ENCODE measurements at places on chromosomes 4 and X. TPM values are rescaled to one million over a fixed set of nuclear protein-coding genes. Genes with fewer than 3 reads are reported as not detected.
A peak's percentile ranks its signal among the peaks of the same experiment; 100 is the strongest.

DNA sequence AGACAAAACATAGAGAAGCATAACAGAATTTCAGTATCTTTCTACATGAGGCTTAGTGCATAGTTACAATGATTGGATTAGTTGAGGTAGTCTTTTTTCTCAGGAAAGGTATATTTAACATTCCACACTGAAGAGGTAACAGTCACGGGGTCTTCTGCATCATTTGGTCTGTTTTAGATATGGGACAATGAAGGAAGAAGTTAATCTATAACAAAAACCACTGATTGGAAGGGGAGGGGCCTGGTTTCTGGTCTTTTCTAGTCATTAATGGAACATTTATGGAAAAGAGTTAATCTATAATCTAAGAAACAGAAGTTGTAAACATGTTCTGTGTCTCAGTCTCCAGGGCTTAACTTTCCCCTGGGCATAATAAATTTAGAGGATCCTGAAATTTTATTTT lies 37.3 kb upstream of the HPSE start:
- no peaks in the 10 kb centered on the region for H3K36me3 ChIP-seq
- DNase-seq: no peak
- no peak overlapping the region for H3K27ac ChIP-seq
- H3K4me1 ChIP-seq: peaks cover 9% of the 10 kb centered on the region

GPR143 gene
- not detected for total RNA-seq

BEX1 gene
- not detected for total RNA-seq

UTP3 gene
- total RNA-seq: 52.8 TPM

- peak within 1 kb of the TSS; percentile 79 for H3K27ac ChIP-seq
- peaks cover 5% of the 10 kb centered on the region for H3K27me3 ChIP-seq
- DNase-seq: peak; percentile 39
- peaks cover 11% of the 10 kb centered on the region for H3K36me3 ChIP-seq
- peak within 1 kb of the TSS; percentile 77 for H3K4me3 ChIP-seq
- H3K4me1 ChIP-seq: peaks cover 37% of the 10 kb centered on the region
These were observed at the start of gene CRLF2 for GRCh38 chrX:1212532-1212931. CRLF2 (minus strand) TSS chrX:1212649; CDS start chrX:1212634, 15 bp downstream.

SOX3 gene
- not detected for total RNA-seq

DNA sequence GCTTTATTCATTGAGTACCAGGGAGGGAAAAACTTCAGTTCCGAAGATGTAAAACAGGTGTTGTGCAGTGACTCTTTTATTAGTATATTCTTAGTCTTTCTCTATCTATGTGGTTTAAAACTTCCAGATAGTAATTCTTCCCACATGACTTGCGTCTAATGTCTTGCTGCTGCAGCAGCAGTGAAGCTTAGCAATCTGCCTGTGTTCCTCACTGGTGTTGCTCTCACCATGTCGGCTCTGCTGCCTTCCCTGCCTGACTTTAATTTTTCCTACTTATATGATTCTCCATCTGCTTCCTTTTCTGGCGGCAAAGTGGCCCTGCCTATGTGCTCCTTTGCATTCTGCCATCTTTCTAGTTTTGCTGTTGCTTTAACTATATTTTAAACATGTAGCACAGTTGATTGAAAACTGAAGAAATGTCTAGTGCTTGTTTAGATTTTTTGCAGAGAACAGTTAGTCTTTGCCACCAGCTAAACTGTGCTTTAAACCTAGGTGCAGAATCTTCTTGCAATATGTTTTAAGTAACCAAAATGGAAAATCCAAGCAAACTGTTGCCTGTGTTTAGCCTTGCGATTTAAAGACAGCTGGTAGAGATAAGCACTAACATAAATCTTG lies 1934.2 kb upstream of the IGFBP7 start:
- no peaks in the 10 kb centered on the region for H3K4me1 ChIP-seq
- DNase-seq: no peak
- no peak overlapping the region for H3K4me3 ChIP-seq
- H3K27me3 ChIP-seq: no peaks in the 10 kb centered on the region
- H3K36me3 ChIP-seq: no peaks in the 10 kb centered on the region

DNA sequence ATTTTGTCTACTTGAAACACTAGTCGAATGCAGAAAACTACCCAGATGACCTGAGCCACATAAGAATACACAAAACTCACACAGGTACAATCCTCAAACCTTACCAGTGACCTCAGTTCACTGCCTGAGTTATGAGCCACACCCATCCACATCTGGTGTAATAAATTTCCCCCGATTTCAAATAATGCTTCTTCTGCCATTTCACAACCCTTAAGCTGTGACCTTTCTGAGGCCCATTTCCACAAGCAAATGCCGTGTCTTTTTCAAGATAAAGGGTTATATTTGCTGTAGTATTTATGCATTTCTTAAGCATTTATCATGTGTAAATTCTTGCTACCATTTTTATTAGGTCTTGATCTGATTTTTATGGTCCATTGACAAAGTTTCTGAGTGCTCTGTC lies 1.8 kb upstream of the ARHGEF38 start:
- no peak overlapping the region for H3K4me3 ChIP-seq
- H3K36me3 ChIP-seq: no peaks in the 10 kb centered on the region
- no peak overlapping the region for H3K27ac ChIP-seq
- H3K4me1 ChIP-seq: no peaks in the 10 kb centered on the region

CENPE gene
- total RNA-seq: 22.6 TPM

DNA sequence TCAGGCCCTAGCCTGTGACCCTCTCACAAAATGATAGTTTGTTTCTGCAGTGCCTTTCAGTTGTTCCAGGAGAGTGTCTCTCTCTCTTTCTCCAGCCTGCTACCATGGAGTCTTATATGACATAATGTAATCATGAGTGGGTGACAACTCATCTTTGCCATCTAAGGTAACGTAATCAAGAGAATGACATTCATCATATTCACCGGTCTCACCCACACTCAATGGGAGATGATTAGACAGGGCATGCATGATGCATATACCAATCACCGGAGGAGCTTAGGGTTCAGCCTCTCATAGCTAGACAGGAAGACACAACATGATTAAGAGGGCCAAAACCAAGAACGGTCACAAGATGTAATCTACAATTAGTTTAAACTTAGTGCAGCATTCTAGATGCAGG lies 97.1 kb upstream of the FAM9B start:
- H3K4me1 ChIP-seq: peaks cover 5% of the 10 kb centered on the region
- no peaks in the 10 kb centered on the region for H3K27me3 ChIP-seq
- no peak for DNase-seq
- H3K4me3 ChIP-seq: no peak overlapping the region

- peaks cover 4% of the 10 kb centered on the region for H3K27me3 ChIP-seq
- H3K36me3 ChIP-seq: no peaks in the 10 kb centered on the region
- DNase-seq: no peak
- no peak overlapping the region for H3K27ac ChIP-seq
These were observed 76.7 kb upstream of the HS3ST1 start for GRCh38 chr4:11505221-11505971.

TBC1D8B gene
- 0.26 TPM for total RNA-seq

GRCh38 chrX:154737136-154737535 lies 13.7 kb downstream of the GAB3 start:
- peak overlapping the region; percentile 96 for H3K27ac ChIP-seq
- H3K4me3 ChIP-seq: peak overlapping the region; percentile 25
- no peak for DNase-seq
- peaks cover 9% of the 10 kb centered on the region for H3K36me3 ChIP-seq
- H3K27me3 ChIP-seq: no peaks in the 10 kb centered on the region

- no peaks in the 10 kb centered on the region for H3K4me1 ChIP-seq
- no peak overlapping the region for H3K4me3 ChIP-seq
- no peaks in the 10 kb centered on the region for H3K36me3 ChIP-seq
- no peak for DNase-seq
- no peak overlapping the region for H3K27ac ChIP-seq
These were observed 186.6 kb downstream of the PDGFC start for GRCh38 chr4:156784970-156785369.

DNA sequence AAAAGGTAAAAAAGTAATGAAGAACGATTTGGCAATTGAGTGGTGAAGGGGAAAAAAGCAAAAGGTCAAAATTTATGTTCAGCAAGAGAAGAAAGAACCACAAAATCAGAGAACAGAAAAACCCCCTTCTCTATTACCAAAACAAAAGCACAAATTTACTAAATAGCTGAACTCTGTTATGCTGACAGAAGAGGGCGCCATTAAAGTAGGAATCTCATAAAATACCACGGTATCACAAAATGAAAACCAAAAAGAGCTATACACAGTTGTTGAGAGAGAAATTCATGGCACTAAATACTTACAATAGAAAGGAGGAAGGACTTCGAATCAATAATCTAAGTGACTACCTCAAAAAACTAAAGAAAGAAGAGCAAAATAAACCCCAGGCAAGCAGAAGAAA lies 69.6 kb upstream of the CXorf66 start:
- H3K4me3 ChIP-seq: no peak overlapping the region
- no peaks in the 10 kb centered on the region for H3K36me3 ChIP-seq
- no peak overlapping the region for H3K27ac ChIP-seq
- DNase-seq: no peak

DNA sequence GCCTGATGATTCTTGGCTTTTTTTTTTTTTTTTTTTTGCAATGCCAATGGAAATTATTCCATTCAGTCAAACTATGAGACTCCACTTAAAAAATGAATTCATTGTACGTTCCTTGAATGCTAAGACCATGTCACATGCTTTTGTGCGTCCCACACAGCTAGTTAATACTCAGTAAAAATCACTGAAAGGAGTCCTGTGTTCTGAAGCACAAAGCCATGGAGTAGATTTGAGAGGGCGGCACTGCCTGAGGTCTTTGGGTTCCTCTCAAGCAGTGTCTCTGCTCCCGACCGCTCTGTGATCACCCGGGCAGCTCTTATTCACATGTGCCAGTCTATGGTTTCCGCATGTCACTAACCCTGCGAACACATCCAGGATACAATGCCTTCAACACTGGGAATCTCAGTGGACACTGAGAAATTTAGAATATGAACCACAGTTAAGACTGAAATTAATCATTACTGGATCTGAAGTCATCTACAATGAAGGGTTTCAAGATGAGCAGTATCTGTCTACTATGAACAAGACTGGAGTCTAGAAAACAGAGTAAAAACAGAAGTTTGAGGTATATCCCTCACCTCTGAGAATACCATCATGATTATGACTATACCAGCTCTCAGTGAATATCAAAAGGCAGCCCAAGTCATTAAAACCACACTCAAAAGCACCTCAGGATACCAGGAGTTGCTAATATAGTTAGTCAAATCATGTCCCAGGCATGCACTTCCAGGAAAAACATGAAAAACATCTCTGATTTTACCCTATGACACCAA lies 193.0 kb downstream of the MGST2 start:
- H3K27ac ChIP-seq: no peak overlapping the region
- H3K4me1 ChIP-seq: peaks cover 33% of the 10 kb centered on the region
- no peak for DNase-seq
- H3K36me3 ChIP-seq: no peaks in the 10 kb centered on the region
- H3K4me3 ChIP-seq: no peak overlapping the region

HSFX4 gene
- total RNA-seq: not detected

DNA sequence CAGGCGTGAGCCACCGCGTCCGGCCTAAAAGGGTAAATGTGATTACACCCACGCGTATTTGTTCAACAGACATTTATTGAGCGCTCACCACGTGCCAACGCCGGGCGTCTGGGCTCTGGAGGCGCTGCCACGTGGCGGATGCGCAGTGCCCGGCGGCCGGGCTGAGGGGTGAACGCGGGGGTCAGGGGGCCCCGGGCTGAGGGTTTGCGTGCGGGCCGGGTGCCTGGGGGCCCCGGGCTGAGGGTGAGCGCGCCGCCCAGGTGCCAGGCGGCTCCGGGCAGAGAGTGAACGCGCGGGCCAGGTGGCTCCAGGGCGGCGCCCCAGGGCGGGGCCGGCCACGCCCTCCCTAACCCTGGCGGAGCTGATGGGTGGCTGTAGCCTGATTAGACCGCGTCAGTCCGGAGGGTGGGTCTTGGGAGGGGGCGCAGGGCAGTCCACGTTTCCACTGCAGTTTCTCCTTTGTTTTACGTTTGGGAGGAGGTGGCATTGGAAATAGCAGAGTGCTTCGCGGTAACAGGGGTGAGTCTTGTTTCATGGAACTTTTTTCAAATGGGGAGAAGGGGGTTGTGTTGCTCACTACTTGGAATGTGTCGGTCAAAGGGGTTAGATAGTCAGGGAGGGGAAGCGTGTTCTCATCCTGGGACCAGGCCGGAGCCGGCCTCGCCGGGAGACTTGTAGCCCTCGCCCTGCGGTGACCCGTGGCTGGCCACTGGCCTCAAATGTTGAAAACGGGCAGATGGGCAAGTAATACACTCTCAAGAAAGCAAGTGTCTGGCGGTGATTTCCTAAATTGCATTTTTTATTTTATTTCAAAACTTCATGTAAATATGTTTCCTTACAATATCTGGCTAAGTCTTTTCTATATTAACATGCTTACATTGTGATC lies at the start of gene ZFP42:
Gene ZFP42 (plus strand): TSS at position 450 of the 886 bp plus-strand sequence. CDS start 7,037 bp downstream, outside the sequence.
- H3K27me3 ChIP-seq: no peaks in the 10 kb centered on the region
- H3K4me1 ChIP-seq: no peaks in the 10 kb centered on the region
- no peak within 1 kb of the TSS for H3K4me3 ChIP-seq
- no peaks in the 10 kb centered on the region for H3K36me3 ChIP-seq

GRCh38 chr4:56658528-56658927 lies 22.6 kb downstream of the HOPX start:
- H3K27ac ChIP-seq: no peak overlapping the region
- peaks cover 37% of the 10 kb centered on the region for H3K27me3 ChIP-seq
- peaks cover 6% of the 10 kb centered on the region for H3K36me3 ChIP-seq
- no peak overlapping the region for H3K4me3 ChIP-seq
- peaks cover 39% of the 10 kb centered on the region for H3K4me1 ChIP-seq

GRCh38 chrX:78383594-78383993 lies 56.2 kb upstream of the CYSLTR1 start:
- no peak for DNase-seq
- H3K4me3 ChIP-seq: no peak overlapping the region
- peaks cover 2% of the 10 kb centered on the region for H3K36me3 ChIP-seq
- H3K27ac ChIP-seq: no peak overlapping the region
- H3K4me1 ChIP-seq: peaks cover 7% of the 10 kb centered on the region
- H3K27me3 ChIP-seq: no peaks in the 10 kb centered on the region

SLC9A6 gene
- 12.7 TPM for total RNA-seq

GRCh38 chr4:25020236-25020635 lies 10.5 kb downstream of the LGI2 start:
- H3K4me1 ChIP-seq: no peaks in the 10 kb centered on the region
- H3K27me3 ChIP-seq: peaks cover 11% of the 10 kb centered on the region
- no peak for DNase-seq
- no peak overlapping the region for H3K4me3 ChIP-seq

GRCh38 chr4:161010227-161010626 lies 1153.6 kb downstream of the FSTL5 start:
- H3K27me3 ChIP-seq: no peaks in the 10 kb centered on the region

- H3K36me3 ChIP-seq: no peaks in the 10 kb centered on the region
- no peak for DNase-seq
- H3K4me1 ChIP-seq: no peaks in the 10 kb centered on the region
- no peaks in the 10 kb centered on the region for H3K27me3 ChIP-seq
- H3K27ac ChIP-seq: no peak overlapping the region
These were observed 1032.7 kb downstream of the ADGRL3 start for GRCh38 chr4:62232814-62233213.

- peaks cover 13% of the 10 kb centered on the region for H3K4me1 ChIP-seq
- H3K36me3 ChIP-seq: no peaks in the 10 kb centered on the region
- no peak overlapping the region for H3K4me3 ChIP-seq
- H3K27ac ChIP-seq: no peak overlapping the region
These were observed 8.4 kb downstream of the CORIN start for GRCh38 chr4:47829438-47829837.

DAPP1 gene
- total RNA-seq: 38.8 TPM

Data from activated T-helper 1 cell treated with anti-CD3 and anti-CD28 coated beads, Interleukin-12 subunit alpha, Interleukin-12 subunit beta, Interleukin-2, Interleukin-4 antibody, amounts not matched to agents 30 ng/mL and 10 ng/mL and 1 ng/mL, durations not matched to agents 14 hours and 24 hours and 36 hours (primary cell).